Melanocyte of skin (primary cell): ENCODE measurements at places on chromosomes 6 and 20. TPM values are rescaled to one million over a fixed set of nuclear protein-coding genes. Genes with fewer than 3 reads are reported as not detected.

RFX6 gene
- total RNA-seq, result not detected in 2 replicates

APMAP gene
- total RNA-seq, result 41.3 and 64.0 TPM in 2 replicates

CD24 gene
- 0.33 and 0.46 TPM in 2 replicates for total RNA-seq

OR12D3 gene
- not detected in 2 replicates for total RNA-seq

PMEPA1 gene
- total RNA-seq, result 1.3 and 2.2 TPM in 2 replicates

CNKSR3 gene
- total RNA-seq, result 4.8 and 5.8 TPM in 2 replicates

OR2H2 gene
- total RNA-seq, result not detected in 2 replicates

VNN1 gene
- not detected in 2 replicates for total RNA-seq

CD93 gene
- not detected in 2 replicates for total RNA-seq
